ENCODE measurements at places on chromosomes 1 and 21.
A peak's percentile ranks its signal among the peaks of the same experiment; 100 is the strongest.

- DNase-seq = peak; percentile 90
These were observed 53.4 kb downstream of the TOMM20 start for GRCh38 chr1:235075048-235075776.

- DNase-seq = peak; percentile 80
These were observed 671.6 kb upstream of the ZP4 start for GRCh38 chr1:238562341-238562740.

GRCh38 chr21:40381111-40381510 is 465.8 kb downstream of the DSCAM start:
- no peak for DNase-seq

GRCh38 chr1:177464686-177465085 is 293.9 kb downstream of the BRINP2 start:
- DNase-seq = no peak

DNA sequence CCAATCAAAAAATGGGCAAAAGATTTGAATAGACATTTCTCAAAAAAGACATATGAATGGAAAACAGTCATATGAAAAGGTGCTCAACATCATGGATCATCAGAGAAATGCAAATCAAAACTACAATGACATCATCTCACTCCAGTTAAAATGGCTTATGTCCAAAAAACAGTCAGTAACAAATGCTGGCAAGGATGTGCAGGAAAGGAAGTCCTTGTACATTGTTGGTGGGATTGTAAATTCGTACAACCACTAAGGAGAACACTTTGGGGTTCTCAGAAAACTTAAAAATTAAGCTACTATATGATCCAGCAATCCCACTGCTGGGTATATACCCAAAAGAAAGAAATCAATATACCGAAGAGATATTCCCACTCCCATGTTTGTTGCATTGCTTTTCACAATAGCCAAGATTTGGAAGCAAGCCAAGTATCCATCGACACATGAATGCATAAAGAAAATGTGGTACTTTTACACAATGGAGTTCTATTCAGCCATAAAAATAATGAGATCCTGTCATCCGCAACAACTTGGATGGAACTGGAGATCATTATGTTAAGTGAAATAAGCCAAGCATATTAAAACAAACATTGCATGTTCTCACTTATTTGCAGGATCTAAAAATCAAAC is 17.9 kb downstream of the GBP5 start:
- DNase-seq = no peak

DNA sequence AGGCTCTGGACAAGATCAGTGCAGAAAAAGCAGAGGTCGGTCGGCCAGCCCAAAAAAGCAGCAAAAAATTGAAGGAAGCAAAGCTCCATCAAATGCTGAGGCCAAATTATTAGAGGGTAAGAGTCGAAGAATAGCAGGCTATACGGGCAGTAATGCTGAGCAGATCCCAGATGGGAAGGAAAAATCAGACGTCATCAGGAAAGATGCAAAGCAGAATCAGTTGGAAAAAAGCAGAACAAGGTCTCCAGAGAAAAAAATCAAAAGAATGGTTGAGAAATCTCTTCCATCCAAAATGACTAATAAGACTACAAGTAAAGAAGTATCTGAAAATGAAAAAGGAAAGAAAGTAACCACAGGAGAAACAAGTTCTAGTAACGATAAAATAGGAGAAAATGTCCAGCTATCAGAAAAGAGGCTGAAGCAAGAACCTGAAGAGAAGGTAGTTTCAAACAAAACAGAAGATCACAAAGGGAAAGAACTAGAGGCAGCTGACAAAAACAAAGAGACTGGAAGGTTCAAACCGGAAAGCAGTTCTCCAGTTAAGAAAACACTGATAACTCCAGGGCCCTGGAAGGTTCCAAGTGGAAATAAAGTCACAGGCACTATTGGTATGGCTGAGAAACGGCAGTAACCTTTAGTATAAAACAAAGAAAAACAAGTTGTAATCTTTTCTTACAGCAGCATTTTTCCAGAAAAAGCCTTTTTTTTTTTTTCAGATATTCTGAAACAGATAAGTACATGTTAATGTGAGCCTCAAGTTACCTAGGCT is 75.7 kb downstream of the PHTF1 start:
- DNase-seq = peak; percentile 72

- no peak for DNase-seq
These were observed 1.3 kb downstream of the WDR47 start for GRCh38 chr1:109040627-109040988.

DNA sequence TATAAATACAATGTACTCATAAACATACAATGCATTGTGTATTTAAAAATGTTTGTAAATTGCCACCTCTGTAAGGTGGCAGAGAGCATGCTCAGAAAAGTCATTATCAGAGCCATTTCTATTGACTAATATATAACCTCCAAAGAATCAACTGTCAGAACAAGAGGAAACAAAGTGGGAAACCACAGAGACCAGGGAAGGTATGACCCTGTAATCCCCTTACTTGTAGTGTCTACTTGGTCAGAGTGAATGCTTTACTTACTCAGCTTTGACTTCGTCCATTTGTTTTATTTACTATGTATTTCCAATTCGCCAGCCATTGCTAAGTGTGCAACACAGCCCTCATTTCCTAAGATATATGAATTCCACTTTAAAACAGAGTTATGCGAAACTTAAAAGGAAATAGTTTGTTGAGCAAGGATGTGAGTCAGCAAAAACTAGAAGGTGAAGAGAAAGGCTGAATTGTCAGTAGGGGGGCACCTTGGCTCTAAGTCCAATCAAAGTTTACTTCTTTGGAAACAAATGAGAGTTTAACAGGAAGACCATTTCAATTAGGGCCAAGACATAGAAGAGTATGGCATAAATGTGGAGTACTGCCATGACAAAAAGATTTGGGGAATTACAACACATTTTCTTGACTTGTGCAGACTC is 671.7 kb upstream of the PTBP2 start:
- DNase-seq = peak; percentile 48

DNA sequence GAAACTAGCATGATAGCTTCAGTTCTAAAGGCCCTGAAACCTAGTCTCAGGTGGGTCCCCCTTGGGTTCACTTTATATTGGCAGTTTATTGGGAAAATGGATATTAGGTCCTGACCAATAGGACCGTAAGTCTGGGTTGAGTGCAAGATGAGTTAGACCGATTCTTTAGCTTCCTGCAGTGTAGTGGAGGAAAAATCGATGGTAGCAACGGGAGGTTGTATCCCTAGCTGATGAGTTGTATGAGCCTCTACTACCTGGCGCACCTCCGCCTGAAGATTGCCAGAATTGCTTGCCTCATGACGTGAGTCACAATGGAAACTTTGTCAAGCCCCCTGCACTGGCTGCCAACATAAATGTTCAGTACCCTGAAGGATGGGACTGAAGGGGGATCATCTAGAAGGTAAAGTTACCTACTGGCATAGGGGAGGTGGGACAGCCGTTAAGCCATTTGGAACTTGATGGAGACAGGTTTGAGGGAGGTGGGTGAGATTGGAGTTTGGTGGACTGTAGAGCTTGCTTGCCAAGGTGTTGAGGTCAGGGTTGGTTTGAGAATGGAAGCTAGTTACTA is 3.9 kb downstream of the RCC1 start:
- no peak for DNase-seq

- DNase-seq = no peak
These were observed at the start of gene BMP8A for GRCh38 chr1:39491146-39491921. Gene BMP8A (plus strand): TSS chr1:39491636. CDS start chr1:39491992, 356 bp downstream.

DNA sequence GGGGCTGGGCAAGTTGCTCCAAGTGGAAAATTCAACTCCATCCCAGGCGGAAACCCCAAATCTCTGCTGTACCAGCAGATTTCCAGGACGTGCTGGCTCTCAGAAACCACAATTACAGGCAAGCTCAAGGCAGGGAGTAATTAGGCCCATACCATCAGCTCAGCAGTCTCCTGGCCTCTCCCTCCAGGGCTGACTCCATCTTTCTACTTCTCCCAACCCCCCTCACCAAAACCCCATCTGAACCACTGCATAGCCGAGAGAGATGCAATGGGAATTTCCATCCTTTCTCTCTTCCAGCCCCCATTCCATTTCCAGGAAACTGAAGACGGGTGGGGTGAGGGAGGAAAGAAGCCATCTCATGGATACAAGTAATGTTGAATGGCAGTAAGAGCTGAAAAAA is 41.2 kb downstream of the ARHGEF11 start:
- DNase-seq = no peak

DNA sequence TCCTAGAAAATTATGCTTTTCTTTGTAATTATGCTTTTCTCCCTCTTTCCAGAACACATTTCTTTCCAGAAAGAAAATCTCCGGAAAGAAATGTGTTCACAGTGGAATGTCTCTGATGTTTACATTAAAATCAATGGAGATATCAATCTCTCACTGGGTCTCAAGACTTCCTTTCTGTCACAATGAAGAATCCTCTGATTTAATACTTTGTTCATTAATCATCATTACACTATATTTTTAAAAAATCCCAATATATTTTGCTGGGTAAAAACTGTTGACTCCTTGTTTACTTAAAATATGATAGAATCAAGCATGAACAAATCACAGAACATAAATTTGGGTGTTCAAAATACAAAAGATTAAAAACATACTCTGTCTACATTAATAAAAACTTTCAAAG is 26.3 kb upstream of the TGFBR3 start:
- DNase-seq = no peak

DNA sequence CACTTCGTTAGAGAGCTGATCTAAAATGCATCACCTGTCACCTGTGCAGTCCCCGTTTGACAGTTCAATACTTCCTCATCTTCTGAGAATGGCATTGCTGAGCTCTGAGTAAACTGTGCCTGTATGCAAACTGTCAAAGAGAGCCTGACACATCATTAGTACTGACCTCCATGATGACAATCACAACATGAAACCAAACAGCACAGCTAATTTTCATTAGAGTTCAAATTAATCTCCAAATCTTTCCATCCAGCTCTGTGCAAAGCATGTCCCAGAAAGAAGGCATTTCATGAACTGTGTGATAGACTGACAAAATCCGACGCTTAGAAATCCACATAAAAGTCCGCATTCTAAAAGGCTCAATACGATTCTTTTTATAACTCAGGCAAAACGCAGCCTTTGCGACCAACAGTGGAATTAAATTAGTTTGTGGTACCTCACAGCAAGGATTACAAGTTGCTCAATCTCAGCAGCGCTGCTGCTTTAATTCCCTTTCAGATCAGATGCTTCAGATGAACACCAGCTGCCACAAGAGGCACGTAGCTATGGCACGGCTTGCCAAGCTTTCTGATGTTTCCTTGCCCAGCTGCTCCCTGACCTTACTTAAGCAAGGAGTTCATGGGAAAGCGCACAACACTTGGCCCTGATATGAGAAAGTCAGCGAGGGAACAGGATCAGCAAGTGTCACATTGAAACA is 765.5 kb upstream of the PRMT6 start:
- no peak for DNase-seq

DNA sequence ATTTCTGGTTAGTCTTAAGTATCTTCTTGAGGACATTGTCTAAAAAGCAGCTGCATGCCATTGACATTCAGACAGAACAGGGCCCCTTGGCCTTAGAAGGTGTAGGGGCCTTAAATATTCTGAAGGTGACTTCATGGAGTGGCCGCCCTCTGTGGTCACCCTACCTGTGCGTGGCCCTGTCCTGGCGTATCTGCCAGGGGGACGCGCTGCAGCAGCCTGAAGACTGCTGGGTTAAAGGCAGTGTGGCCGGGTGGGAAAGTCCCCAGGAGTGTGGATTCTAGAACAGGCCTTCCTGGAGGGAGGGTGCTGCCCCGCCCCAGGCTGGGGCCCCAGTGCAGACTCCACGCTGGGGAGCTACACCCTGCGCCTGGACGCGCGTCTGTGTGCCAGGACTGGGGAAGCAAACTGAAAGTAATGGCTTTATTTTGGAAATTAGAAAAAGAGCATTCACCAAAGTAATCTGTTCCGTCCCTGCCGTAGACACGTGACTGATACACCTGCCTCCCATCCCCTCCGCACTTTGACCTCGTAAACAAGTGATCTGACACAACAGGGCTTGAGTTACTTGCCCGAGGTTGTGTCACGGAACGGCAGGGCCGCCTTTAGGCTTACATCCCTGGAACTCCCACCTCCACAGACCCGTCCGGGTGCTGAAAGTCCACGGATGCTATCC is 1.8 kb downstream of the AGPAT3 start:
- no peak for DNase-seq

GRCh38 chr1:14259191-14259757 is 339.2 kb upstream of the KAZN start:
- no peak for DNase-seq

GRCh38 chr1:218254296-218254946 is 30.7 kb upstream of the RRP15 start:
- DNase-seq = no peak

DNA sequence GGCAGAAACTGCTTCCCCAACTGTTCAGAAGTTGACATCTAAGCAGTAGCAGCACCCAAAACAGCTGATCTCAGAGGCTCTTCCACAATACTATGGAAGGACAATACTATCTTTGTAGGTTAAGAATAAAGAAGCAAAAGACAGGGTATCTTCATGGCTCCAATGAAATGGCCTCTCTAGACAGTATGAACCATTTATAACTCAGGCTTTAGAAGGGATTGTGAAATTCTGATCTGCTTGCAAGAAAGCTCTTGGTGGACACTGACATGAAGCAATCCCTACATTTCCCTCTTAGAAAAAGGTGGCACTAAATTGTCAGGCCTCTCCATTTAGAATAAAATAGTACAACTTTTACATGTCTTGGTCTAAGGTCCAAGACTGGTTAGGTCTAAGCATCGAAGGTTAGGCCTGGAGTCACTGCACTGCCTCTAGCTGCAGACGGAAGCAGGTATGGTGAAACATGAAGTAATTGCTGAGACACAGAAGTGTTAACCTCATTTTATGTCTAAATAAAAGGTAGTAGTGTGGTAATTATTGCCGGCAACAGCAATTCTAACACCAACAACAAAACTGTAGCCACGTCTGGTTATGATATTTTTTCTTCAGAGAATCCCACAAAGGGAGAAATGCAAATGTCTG is 50.6 kb upstream of the HP1BP3 start:
- DNase-seq = peak; percentile 63

DNA sequence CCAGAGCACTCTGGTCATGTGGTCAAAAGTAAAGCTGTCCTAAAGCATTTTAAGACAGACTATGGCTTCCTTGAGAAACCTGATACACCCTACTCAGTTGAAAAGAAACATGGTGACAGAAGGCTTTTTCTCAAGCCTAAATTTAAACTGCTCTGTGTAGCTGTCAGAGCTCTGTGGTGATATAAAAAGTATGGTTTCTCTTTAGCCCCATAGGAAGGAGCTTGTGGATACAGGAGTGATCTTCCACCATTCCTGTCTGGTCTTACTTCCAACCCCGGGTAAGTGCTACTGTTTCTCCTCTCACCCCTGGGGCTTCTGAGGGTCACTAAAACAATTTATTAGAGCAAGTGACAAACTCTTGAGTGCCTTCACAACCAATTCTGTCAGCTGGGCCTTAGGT is 8.5 kb downstream of the TP53BP2 start:
- DNase-seq = no peak

GRCh38 chr1:245205864-245206263 is 51.1 kb downstream of the KIF26B start:
- DNase-seq = no peak

- DNase-seq = peak; percentile 91
These were observed 29.1 kb upstream of the C21orf91 start for GRCh38 chr21:17848228-17848627.

DNA sequence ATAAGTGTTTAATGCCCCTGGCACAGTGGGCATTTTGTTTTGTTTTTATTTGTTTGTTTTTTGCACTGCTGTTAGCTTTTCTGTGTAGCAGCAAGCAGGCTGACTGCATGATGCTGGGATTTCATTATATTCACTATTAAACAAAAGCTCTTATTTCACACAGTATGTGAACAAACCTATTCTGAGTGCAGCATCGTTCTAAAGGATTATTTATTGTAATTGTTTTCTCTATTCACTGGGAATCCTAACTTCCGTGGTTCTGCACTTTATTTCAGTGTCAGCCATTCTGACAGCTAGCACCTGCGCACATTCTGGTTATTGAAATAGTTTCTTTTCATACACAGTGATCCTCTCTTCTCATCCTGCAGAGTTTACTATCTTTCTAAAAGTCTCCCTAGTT is 595.0 kb downstream of the NEGR1 start:
- no peak for DNase-seq

Data from amniotic epithelial cell (primary cell).